NCI-H2081 (cell line): ENCODE measurements at places on chromosomes 16 and 17.
A peak's percentile ranks its signal among the peaks of the same experiment; 100 is the strongest.

DNA sequence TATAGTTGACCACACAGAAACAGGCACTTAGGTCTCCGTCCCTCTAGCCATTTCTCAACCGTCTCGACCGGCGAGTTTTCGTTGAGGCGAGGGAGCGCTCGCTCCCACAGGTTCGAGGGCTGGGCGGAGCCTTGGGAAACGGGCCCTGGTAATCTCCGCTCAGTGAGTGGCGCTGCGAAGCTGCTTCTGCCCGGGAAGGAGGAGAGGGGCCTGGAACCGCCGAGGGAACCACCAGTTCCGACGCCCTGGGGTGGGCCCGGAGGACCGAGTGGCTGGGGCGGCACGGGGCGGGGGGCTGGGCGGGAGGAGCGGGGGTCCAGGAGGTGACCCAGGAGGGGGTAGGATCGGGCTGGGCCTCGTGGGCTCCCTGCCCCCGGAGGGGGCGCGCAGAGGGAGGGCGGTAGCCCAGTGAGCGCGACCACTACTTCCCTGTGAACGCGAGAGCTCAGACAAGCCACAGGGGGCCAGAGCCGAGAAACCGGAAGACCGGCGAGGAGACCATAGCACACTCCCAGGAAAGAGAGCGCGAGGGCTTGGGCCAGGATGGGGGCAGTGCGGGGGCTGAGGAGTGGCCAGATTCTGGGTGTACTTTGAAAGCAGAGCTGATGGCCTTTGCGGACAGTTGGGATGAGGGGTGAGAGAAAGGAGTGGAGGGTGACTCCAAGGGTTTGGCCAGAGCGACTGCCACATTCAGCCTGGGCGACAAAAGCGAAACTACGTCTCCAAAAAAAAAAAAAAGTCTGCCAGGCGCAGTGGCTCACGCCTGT is 29.9 kb upstream of the ARL4D start:
- peak; percentile 93 for DNase-seq

DNA sequence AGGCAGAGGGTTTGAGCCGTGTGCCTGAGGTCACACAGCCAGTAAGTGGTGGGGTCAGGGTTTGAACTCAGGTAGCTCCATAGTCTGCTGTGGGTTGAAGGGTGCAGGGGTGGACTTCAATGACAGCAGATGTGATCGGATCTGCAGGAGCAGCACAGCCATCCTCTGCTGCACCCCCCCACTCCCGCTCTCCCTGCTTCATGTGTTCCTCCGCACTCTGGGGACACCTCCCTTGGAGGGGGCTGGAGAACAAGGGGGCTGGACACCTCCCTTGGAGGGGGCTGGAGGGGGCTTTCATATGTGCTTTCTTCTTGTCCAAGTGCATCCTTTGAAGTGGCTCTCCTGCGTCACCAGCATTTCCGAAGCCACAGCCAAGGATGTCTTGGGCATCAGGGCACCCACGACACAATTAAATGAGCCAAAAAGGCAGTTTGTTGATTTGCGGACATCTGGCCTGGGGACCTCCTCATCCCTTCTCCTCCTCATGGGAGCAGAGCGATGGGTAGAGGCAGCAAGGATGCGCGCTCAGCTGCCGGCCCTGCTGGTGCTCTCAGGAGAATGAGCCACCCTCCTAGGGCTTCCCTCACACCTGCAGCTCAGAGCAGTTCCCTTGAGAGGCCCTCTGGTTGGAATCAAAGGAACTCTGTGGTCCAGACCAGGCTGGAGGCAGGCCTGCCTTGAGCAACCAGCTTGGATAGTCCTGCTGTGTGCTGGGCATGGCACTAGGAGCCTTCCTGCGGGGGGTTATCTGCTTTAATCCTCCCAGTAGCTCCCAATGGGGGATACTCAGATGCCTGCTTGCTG is 26.2 kb downstream of the WSCD1 start:
- no peak for DNase-seq

GRCh38 chr17:80339731-80340456 is 75.1 kb upstream of the ENDOV start:
- no peak for DNase-seq

DNA sequence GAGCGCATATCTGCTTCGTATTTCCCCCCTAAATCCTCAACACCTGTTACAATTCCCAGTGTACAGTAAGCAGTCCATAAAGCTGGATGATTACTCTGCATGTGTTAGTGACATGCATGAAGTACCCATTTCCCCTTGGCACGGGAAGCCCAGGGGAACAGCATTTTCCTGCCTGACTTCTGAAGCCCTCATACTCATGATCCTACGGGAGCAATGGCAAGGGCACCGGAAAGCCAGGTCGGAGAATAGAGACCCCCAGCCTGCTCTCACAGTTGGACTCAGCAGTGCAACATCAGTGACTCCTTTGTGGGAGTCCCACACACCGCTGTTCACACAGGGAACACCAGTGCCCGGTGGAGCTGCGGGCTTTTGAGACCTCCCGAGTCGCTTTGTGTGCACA is 336.9 kb downstream of the CDH13 start:
- DNase-seq: no peak

GRCh38 chr16:10765772-10766171 is 22.1 kb downstream of the NUBP1 start:
- DNase-seq: no peak

GRCh38 chr17:57106107-57106835 is 21.2 kb downstream of the AKAP1 start:
- no peak for DNase-seq

DNA sequence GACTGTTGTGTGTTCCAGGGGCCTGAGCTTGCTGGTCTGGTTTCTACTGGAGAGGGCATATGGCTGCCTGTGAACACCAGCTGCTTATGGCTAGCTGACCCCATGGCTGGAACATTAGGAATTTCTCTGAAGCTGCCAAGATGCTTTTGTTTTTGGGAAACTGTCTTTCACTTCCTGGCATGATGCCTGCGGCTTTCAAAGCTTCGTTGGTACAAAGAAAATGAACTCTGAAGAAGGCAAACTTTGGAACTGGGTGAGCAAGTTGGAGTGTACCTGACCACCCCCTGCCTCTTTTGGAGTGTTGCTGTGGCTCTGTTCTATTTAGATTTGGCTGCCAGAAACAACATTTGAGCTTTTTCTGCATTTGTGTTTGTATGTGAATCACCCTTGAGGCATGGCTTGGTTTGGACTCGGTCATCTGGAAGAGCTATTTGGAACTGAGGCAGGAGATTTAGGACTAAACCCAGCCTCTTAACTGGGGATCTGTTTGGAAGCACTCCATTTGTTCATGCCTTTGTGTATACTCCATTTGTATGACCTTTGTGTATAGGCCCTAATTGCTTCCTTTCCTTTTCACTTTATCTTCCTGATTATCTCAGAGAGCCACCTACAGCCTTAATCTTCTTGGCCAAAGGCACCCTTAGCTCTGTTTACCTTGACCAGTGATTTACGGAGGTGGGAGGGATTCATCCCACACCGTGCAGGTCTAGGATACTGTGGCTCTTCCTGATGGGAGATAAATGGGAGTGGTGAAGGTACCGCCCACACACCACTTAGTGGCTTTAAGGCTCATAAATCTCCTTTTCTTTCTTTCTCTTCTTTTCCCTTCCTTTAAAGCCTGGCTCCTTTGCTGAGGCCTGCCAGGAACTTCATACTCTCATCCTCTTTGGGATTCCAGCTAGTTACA is 7.3 kb upstream of the CPHXL start:
- DNase-seq: no peak

DNA sequence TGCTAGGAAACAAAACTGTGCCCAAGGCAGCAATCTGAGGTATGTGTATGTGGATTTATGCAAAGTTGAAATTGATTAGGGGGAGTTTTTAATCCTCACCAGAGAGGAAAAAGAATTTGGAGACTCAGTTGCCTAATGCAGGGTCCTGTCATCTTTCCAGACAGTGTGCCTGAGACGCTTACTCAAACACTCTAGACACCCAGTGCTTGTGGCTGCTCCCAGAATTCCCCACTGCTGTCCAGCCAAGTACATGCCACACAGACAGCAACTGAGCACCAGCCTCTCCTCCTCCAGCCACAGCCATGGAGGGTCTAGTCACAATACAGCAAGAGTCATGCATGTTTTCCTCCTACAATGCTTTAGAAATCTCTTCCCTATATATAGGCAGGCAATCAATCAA is 118.1 kb downstream of the HIC1 start:
- DNase-seq: no peak

DNA sequence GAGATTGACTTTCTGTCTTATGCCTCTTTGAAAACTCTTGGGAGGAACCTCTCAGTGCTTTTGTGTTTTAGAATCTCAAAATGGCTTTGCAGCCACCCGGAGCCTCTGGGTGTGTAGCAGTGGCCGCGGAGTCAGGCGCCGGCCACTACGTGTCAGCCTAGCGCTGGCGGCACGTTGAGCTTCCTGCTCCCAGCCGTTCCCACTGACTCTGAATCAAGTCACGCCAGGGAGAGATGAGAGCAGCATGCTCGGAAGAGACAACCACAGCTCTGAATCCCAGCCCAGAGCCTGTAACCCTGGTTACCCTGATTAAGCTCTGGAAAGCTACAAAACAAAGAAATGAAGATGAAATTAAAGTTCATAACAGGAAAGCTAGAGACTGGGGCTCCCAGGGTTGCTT is 97.4 kb upstream of the CACNG5 start:
- DNase-seq: no peak

DNA sequence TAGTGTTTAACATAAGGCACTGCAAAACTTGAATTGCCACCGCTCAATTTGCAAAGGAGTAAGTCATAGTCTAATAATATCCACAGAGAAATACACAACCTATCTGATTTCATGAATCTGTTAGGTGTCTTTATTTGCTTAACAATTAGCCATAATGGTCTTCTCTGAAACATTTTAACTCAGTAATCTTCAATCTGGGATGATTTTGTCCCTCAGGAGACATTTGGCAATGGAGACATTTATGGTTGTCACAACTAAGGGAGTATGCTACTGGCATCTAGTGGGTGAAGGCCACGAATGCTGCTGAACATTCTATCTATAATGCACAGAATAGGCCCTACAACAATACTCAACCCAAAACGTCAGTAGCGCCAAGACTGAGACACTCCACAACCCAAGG is 4.3 kb downstream of the UBE2G1 start:
- peak; percentile 7 for DNase-seq

GRCh38 chr16:84228256-84228838 is 11.5 kb downstream of the KCNG4 start:
- no peak for DNase-seq

GRCh38 chr16:31219154-31219741 is 2.3 kb upstream of the PYDC1 start:
- no peak for DNase-seq

- DNase-seq: no peak
Measured at GRCh38 chr16:89764711-89765201, 43.4 kb downstream of the ZNF276 start.

GRCh38 chr17:42798011-42798382 is 507 bp downstream of the COA3 start:
- DNase-seq: no peak

GRCh38 chr17:28892024-28892423 is 5.5 kb downstream of the FLOT2 start:
- DNase-seq: no peak

GRCh38 chr17:43456661-43457361 is 27.0 kb upstream of the DHX8 start:
- DNase-seq: no peak

GRCh38 chr16:88510091-88510994 is 57.3 kb downstream of the ZFPM1 start:
- peak; percentile 87 for DNase-seq

- DNase-seq: no peak
Measured at GRCh38 chr17:62591333-62591732, 36.1 kb upstream of the MRC2 start.

- DNase-seq: no peak
Measured at GRCh38 chr17:78272181-78272913, 40.9 kb downstream of the TMEM235 start.

GRCh38 chr17:27764589-27764988 is 35.7 kb downstream of the NOS2 start:
- DNase-seq: no peak

DNA sequence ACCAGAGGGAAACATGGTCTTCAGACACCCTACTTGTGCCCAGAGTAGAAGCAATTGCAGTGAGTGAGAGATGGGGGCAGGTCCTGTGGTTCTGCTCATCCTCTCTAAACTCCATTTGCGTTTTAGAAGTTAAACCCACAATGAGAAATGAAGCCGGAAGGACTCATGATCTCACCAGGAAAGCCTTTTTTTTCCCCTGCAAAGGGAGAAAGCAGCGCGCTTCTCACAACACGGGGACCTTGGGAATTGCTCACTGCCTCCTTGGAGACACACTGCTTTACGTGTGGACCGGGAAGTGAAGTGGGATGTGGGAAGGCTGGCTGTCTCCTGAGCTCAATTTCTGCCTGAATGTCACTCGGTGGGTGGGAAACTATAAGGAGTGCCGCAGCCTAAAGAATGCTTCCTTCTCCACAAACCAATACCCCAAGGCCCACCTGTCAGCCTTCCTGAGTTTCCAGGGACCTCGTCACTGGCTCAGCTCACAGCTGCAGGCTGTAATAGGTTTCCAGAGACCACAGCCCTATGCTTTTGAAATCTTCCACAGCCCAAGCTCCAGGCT is 365.4 kb downstream of the XYLT1 start:
- DNase-seq: no peak

DNA sequence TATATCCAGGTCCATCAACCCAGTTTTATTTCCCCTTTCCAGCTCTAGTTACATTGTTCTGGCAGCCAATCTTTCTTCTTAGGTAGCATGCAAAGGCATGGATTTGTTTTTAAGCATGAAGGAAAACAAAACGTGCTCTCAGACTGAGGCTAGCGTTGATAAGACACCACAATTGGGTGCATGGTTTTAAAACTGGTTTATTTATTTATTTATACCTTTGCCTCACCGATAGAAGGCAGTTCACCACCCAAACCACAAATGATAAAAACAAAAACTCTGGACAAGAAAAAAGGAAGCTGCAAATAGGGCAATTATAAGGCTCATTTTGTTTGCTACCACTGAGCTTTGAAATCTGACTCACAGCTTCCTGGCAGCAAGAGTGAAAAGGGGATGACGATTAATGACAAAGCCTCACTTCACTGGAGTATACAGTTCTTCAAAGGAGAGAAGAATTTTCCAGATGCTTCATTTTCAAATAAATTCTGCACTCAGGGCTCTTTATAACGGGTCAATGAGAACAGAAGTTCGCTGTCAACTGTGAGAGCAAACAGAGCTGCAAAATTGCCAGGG is 278.4 kb upstream of the IRX5 start:
- no peak for DNase-seq

DNA sequence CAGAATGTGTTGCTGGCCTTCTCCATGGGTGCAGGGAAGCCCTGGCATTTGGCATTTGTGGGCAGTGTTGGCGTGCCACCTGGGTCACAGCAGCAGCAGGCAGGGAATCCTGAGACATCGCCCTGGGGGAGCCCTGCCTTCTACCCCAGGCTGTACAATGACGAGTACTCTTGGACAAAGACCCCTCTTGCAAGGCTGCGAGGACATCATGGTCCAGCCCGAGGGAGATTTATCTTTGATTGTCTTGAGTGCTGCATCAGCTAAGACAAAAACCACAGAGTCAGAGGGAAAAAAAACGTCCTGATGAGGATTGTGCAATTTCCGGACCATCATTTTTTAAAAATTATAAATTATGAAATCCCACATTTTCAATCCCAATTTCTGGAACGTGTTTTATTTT is 3.7 kb downstream of the CRISPLD2 start:
- DNase-seq: no peak
